CD4-positive, alpha-beta T cell treated with Interleukin-1 beta for 1 hour (primary cell): ENCODE measurements at places on chromosomes 5 and 9.

DNA sequence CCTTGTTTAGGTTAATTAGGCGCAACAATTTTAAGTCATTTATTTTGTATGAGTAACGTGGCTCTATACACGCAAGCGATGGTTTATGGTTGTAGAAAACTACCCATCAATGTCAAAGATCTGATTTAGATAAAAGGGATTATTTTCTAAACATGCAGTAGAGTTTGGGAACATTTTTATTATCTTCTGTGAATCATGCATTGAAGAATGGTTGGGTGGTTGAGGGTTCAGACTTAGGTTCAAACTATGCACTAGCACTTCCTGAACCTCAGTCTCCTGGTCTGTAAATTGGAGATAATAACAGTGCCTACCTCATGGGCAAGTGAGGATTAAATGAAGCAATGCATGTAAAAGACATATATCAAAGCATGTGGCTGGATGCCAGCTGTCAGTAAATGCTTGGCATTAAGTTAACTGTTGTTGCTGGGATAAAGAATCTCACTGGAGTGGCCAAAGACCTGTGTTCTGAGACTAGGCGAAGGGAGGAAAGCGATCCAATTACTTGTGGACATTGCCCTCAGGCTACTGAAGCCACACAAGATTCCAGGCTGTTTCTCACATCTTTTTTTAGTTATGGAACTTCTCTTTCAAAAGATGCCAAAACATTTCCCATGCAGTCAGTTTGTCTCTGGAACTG is 1.1 kb upstream of the OTULINL start:
- no peak for DNase-seq

GRCh38 chr5:133238426-133239205 is 186.8 kb downstream of the HSPA4 start:
- no peak for DNase-seq

- DNase-seq = peak; percentile 21
These were observed 83.0 kb upstream of the GLIS3 start for GRCh38 chr9:4382722-4383317.

- no peak for DNase-seq
These were observed 115.7 kb downstream of the FBXL17 start for GRCh38 chr5:108266242-108266641.

DNA sequence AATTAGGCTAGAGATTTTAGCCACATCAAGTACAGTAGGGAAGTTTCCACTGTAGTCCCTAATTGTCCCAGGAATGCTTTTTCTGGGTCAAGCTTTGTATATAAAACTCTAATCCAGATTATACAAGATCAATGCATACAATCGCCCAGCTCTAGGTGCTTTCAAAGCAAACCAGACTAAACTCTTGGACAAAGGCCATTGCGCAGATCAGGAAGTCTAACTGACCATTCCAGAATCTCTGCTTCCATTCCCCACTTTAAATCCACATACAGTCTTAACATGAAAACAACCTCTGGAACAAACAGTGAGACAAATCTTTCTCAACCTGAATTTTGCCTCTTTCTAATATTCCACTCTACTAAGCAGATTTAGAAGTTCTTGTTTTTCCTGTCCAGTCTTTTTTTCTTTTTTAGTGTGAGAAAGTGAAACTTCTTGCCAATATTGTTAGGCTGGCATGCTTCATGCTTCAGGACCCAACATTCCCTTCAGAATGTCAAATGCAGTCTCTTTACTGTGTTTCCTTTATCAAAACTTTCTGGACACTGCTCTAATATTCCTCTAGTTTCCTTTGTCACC is 76.1 kb downstream of the ITGA1 start:
- no peak for DNase-seq

DNA sequence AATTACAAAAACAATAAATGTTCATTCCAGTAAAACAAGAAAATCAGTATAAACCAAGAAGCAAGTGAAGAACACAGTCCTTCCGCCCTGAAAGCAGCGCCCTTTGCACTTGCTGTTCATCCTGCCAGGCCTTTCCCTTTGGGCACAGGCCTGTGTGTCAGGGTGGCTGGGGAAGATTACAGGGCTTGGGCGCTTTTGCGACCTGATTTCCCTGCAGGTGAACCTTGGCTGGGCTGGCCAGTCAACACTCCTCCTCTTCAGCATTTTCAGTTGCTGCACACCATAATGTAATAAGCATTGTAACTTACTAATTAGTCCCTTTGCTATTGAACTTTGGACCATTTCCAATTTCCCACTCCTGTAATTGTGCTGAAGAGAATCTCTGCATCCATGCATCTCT is 38.6 kb upstream of the TDRD7 start:
- no peak for DNase-seq

- no peak for DNase-seq
These were observed 249.7 kb upstream of the TMEM161B start for GRCh38 chr5:88518131-88519016.
